Muscle of arm (tissue), 14 donors: ENCODE measurements at places on chromosomes 1 and 21. TPM values are rescaled to one million over a fixed set of nuclear protein-coding genes. Genes with fewer than 3 reads are reported as not detected.

- peak; percentile 46 for DNase-seq
Observed at GRCh38 chr1:32215629-32216480, 6.3 kb downstream of the TMEM234 start.

DNA sequence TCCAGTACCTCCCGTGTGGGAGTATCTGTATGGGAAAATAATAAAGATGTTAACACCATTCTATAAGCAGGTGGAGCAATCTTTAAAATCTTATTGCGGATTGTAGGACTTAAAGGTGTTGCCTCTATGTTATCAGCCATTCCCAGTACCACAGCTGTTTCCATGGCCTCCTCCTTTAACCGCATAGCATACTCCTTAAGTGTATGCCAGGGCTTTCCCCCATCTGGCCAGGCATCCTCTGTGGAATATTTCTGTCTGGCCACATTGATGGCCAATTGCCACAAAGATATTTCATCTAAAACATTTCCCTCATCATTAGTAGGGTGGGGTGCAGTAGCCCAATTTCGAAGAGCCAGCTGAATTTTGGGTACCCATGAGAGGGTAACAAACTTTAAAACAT is 7.3 kb upstream of the STUM start:
- DNase-seq = no peak

Gene B3GALT2
- 18.4 TPM for polyA plus RNA-seq

Gene UMODL1
- not detected for polyA plus RNA-seq

Gene KRTAP21-2
- not detected for polyA plus RNA-seq

GRCh38 chr1:2505461-2505994 is 20.9 kb downstream of the PANK4 start:
- DNase-seq = no peak

DNA sequence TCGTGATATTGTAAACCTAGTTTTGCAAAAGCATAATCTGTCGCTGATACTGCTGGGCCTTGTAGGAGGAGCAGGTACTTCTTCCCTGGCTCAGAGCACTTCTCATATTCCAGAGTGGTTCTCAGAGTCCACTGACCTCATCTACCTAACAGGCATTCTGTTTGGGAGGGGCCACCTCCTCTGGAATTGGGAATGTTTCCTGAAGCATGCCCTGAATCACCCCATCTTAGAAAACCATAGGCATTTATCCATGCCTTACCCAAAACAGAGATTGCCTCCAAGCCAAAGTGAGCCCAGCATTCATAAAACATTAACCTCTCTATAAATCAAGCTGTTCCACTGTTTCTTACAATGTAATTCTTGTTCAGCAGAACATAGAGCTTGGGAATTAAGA is 35.1 kb downstream of the SLC44A3 start:
- DNase-seq = no peak

Gene IFNLR1
- not detected for polyA plus RNA-seq
